ENCODE measurements at places on chromosomes 2 and 18.

DNA sequence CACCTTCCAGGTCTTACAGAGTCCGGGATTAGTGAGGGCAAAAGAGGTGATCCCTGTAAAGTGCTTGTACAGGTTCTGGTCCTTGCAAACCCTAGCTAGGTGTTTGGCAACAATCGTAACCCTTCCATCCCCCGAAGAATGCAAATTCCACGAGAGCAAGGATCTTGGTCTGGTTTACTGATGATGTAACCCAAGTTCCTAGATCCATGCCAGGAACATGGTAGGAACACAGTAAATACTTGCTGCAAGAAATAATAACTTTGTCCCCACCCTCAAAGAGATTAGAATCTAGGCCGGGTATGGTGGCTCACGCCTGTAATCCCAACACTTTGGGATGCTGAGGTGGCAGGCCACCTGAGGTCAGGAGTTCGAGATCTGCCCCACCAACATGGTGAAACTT lies 6.8 kb upstream of the NEU2 start:
- DNase-seq = no peak

- DNase-seq = no peak
Observed at GRCh38 chr2:237324837-237325236, 89.1 kb downstream of the COL6A3 start.

GRCh38 chr2:134379293-134379692 lies 125.4 kb downstream of the MGAT5 start:
- no peak for DNase-seq

- DNase-seq = no peak
Observed at GRCh38 chr2:72942881-72943418, 25.6 kb downstream of the EMX1 start.

All from hematopoietic multipotent progenitor cell treated with erythropoietin and hydrocortisone succinate and interleukin-3 and kit ligand, for 6 days (in vitro differentiated cells).